Suppressor macrophage treated with lipopolysaccharide for 1 hour (primary cell): ENCODE measurements at places on chromosomes 7 and 10.

DNA sequence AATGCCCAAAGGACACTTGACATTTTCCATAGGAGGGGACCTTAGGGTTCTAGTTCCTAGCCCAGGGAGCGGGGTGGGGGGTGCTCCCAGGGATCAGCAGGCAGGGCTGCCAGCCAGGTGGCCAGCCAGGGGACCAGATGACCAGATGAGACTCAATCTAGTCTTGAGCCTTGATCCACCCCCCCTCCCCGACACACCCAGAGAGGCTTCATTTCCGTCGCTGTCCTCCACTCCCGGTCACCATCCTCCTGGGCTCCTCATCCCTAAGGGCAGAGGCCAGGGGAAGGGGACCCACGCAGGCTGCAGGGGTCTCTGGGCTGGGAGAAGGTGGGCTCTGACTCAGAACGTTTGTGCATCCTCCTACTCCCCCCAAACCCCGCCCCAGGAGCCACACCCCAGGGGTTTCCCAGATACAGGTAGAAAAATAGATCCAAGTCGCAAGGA, 1.0 kb downstream of the STX1A start:
- no peak for DNase-seq

GRCh38 chr10:122659126-122659525, 40.5 kb downstream of the C10orf120 start:
- no peak for DNase-seq

GRCh38 chr7:19102884-19103283, 14.6 kb downstream of the TWIST1 start:
- no peak for DNase-seq

DNA sequence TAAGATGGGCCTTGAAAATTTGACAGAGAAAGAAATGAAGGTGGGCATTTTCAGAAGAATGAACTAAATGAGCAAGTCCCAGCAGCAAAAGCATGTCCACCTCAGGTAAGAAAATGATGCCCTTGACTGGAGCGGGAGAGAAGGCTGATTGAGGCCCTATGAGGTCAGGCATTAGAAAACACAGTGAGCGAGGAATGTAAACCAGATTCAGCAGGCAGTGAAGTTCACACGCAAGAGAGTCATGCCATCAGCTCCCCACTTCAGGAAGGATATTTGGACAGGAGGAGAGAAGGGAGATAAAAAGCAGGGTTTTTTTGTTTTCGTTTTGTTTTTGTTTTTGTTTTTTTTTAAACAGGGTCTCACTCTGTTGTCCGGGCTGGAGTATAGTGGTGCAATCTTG, 166.4 kb downstream of the PPP1R17 start:
- no peak for DNase-seq

GRCh38 chr10:70122742-70123141, 9.9 kb downstream of the AIFM2 start:
- no peak for DNase-seq

- DNase-seq: peak; percentile 88
Observed at GRCh38 chr10:52755297-52756062, 17.1 kb downstream of the MBL2 start.

DNA sequence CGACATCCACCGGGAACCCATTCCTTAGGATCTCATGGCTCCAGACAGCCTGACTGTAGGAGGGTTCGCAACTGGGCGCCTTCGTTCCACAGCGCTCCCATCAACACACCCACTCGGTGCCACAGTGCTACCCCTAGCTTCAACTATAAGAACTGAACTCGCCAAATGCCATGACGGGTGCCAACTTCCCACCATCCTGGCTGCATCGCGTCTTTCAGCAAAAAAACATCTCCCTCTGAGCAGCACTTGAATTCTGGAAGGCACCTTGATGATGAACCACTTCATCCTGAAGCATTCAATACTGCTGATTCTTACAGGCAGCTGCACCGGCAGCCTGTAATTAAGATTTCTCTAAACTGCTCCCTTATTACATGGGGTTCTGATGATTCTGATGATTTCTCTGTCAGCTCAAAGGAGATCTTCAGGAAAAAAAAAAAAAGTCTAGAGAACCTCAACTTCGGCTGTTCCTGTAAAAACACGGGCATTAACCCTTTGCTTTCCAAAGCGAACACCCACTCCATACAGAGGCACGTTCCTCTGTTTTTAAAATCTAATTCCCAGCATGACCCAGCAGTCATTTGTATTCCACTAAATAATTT, 1.3 kb downstream of the CYTH3 start:
- DNase-seq: peak; percentile 73

DNA sequence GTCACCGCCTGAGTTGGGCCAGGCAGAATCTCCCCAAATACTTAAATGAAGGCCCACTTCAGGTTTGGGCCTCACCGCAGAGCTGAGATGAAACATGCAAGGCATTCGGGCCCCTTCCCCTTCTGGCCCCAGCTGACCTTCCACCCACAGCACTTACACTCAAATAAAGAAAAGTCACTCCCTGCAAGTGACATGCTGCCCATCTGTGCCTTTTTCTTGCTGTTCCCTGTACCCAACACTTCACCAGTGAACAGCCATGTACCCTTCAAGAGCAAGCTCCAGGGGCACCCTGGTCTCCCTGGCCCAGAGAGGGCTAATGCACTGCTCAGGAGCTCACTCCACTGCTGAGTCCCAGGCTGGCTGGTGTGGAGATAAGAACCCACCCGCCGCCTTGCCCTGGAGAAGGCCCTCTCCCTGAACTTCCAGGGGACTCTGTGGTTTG, 40.7 kb downstream of the ZCCHC24 start:
- DNase-seq: no peak

- DNase-seq: no peak
Observed at GRCh38 chr10:43354879-43355380, 16.5 kb upstream of the FXYD4 start.

GRCh38 chr7:95330961-95331337, 6.6 kb upstream of the PON1 start:
- DNase-seq: no peak

DNA sequence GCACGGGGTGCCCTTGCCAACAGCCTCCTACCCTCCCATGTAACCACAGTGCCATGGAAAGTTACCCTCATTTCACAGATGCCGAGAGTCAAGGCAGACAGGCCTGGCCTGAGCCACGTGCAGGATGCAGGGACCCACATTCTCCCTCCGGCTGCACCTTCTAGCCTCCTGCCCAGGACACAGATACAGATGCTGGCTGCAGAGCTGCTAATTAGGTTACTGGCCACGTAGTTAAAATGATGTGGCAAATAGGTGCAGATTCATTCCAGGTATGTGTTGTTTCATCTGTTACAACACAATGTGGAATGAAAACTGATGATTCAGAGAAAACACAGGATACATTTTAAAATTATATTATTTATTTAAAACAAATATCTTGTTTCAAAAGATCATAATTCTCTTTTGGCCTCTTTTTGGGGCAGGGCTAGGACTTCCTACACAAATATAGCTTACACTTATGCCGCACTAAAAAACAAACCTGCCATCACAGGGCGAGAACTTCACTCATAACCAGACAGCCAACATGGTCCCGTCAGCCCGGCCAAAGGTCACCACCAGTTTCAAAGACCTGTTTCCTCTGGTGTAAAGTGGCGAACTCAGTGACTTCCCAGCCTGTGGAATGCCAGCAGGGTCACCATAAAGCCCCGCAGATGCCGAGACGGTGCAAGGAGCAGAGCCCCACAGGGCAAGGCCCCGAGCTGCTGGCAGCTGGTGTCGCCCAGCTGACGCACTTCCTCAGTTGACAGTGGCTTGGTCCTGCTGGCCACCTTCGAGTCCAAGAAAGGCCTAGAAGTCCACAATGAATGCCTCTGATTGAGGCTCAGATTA, 83.5 kb downstream of the TNS3 start:
- DNase-seq: no peak

- no peak for DNase-seq
Observed at GRCh38 chr10:77949167-77949566, 22.6 kb upstream of the DLG5 start.

DNA sequence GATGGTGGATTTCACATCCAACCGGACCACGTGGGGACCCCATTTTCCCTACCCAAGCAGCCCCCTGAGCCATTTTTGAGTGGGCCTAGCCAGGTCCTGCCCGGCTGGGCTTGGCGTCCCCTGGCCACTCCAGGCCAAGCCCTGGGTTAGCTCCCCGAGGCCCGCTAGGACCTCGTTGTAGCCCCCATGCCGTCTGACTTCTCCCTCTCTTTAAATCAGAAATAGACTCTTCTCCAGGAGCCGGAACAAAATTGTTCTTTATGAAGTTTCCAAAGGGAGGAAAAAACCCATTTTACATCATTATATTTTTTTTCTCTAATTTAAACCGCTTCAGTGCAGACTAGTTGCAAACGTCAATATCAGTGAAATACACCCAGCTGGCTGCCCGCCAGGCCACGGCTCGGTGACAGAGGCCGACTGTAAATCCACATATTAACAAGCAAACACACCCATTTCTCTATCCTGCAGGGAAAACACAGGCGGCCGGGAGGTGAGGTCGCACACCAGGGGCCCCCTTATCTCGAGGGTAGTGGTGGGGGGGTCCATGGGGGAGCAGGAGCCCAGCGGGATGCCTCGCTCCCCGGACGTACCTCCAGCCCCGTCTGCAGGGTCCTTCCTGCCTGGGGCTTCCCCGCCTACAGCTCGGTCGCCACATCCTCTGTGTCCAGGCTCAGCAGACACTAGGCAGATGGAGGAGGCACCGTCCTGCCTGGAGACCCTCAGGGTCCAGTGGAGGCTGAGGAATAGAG, 72.7 kb downstream of the ELFN1 start:
- peak; percentile 25 for DNase-seq

GRCh38 chr10:67609996-67610793, 85.8 kb downstream of the CTNNA3 start:
- DNase-seq: no peak

- DNase-seq: no peak
Observed at GRCh38 chr7:77680266-77680665, 16.0 kb upstream of the RSBN1L start.

- no peak for DNase-seq
Observed at GRCh38 chr10:86259901-86260562, 106.6 kb downstream of the GRID1 start.

- DNase-seq: peak; percentile 23
Observed at GRCh38 chr7:127629268-127629854, 11.4 kb upstream of the PAX4 start.

DNA sequence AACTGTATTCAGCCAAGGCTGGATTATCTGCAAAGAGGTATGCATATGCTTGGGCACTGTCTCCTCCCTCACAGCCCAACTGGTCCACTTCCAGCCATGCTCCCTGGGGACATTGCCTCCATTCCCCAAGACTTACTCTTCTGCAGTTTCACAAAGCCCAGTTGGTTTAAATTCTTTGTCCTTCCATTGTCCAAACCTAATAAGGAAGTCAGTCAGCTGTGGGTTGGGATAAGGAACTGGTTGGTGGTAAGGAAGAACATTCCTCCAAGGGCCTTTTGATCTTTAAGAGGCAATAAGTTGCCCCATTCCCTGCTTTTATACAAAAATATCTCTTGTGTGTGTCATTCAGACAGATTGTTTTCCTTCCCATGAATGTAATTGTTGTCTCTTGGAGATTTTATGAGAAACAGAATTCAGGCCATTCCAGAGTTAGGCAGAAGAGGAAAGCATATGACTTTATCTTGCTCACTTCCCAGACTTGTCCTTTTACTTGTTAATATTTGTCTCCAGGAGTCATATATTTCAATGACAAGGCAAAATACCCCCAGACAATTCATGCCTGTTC, 673.7 kb downstream of the SUGCT start:
- no peak for DNase-seq

GRCh38 chr7:100840470-100841100, 11.9 kb upstream of the SLC12A9 start:
- DNase-seq: no peak

GRCh38 chr7:11831156-11831735, 752 bp downstream of the THSD7A start:
- no peak for DNase-seq

DNA sequence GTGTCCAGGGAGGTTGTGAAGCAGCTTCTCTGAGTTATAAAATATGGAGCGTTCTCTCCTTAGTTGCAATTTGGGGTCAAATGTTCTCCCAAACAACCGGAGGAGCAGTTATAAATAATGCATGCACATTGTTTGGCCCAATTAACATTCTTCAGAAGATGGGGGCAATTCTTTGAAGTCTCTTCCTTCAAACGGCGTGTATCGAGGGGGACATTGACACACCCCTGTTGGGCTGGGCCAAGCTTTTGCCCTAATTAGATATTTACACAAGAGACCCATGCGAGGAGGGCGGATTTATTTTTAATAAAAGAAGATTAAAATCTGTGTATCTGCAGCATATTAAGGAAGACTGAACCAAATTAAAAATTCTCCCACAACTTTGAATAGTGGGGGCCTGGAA, 107.3 kb downstream of the PTPRE start:
- DNase-seq: no peak

- DNase-seq: no peak
Observed at GRCh38 chr10:92569071-92569470, 4.8 kb downstream of the IDE start.

GRCh38 chr7:39674406-39674805, 51.0 kb downstream of the RALA start:
- DNase-seq: no peak

- peak; percentile 41 for DNase-seq
Observed at GRCh38 chr7:100489824-100490223, 6.1 kb downstream of the NYAP1 start.

GRCh38 chr10:62171791-62172190, 96.9 kb downstream of the RTKN2 start:
- no peak for DNase-seq

DNA sequence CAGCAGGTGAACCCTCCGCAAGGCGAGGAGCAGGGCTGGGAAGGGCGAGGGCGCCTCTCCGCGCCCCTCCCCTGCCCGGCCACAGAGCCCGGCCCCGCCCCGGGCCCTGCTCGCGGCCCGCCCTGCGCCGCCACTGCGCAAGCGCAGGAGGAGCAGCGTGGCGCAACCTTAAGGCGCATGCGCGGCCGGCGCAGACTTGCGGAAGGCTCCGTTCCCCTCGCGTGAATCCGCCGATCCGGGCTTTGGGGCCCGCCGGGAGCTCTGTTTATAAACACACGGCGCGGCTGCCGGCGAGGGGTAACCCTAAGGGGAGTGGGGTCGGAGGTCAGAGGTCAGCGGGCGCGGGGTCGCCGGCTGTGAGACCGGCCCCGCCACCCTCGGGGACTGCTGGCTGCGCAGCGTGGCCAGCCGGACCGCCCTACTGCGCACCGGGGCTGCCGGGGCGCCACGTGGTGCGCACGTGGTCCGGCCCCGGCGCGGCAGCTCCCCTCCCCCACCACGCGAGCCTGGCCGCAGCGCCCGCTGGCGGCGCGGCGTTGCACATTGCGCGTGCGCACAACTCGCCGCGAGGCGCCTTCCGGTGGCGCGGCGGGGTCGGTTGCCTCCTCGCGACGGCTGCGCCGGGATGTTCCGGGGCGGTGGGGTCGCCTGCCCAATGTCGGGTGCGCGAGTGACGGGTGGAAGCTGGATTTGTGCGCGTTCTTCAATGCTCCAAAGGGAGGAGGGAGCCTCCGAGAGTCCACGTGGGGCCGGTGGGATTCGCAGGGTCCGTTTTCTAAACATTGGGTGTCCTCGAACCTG, 40.2 kb upstream of the FOXK1 start:
- DNase-seq: peak; percentile 98

DNA sequence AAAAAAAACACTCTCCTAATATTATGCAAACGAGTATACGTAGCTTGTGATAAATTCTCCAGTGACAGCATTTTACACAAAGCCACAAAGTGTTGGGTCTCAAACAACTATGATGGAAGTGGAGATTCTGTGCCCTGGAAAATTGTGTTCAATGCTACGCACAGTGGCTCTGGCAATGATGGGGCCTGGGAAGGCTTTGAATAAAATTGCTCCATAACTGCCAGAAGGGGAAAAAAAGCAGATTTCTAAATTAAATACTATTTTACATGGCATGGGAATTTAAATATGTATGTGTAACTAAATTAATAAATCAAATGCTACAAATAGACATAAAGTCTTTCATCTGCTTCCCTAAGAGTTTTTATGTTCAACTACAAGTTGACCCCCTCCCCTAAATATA, 306.7 kb downstream of the GRID1 start:
- DNase-seq: no peak
